ENCODE measurements at places on chromosomes 16 and 17.
A peak's percentile ranks its signal among the peaks of the same experiment; 100 is the strongest.

GRCh38 chr16:67641779-67642708 lies 2.9 kb upstream of the CARMIL2 start:
- DNase-seq: no peak

- DNase-seq: peak; percentile 23
These were observed 4.8 kb upstream of the MT2A start for GRCh38 chr16:56603589-56603988.

DNA sequence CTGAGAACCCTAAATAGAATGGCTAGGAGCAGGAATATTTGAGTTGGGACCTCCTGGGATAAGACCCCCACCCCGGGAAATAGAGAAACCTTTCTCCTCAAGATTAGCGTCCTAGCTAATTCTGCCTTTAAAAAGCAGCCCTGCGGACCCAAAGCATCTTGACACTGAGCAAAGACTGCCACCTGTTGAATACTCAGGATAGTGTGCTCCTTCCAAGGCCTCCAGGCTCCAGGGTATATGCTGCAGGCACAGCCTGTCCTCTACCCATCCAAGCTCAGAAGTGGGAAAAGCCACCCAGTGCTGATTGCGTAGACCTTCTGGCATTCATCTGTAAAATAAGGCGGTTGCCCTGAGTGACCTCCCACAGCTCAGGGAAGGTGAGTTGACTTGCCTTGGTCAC lies 456.2 kb upstream of the DYNLRB2 start:
- DNase-seq: peak; percentile 19

- DNase-seq: no peak
These were observed 1.1 kb downstream of the G6PC1 start for GRCh38 chr17:42901535-42902229.

DNA sequence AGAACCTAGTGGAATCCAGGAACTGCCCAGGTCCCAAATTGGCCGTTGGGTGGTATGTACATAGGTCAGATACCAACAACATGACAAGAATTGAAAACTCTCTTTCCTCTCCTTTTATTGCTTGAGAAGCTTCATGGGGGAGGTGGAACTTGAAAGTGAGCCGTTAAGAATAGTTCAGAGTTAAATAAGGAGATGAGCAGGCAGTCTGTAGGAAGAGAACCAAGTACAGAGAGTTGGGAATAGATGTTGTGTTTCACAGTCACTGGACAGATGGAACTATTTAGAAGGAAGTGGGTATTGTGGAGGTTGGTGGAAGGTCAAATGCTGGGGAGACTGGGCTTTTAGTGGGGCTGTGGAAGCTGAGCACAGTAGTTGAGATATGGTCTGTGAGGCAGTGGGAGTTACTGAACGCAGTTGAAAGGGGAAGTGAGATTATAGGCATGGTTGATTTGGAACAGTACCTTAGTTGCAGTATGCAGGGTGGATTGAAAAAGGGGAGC lies 26.4 kb downstream of the ARHGAP44 start:
- no peak for DNase-seq

GRCh38 chr17:3953542-3953941 lies 10.7 kb downstream of the ATP2A3 start:
- DNase-seq: no peak

- no peak for DNase-seq
These were observed 402.7 kb downstream of the SOX9 start for GRCh38 chr17:72523491-72523890.

- peak; percentile 49 for DNase-seq
These were observed 477 bp downstream of the CENPV start for GRCh38 chr17:16352667-16353316.

DNA sequence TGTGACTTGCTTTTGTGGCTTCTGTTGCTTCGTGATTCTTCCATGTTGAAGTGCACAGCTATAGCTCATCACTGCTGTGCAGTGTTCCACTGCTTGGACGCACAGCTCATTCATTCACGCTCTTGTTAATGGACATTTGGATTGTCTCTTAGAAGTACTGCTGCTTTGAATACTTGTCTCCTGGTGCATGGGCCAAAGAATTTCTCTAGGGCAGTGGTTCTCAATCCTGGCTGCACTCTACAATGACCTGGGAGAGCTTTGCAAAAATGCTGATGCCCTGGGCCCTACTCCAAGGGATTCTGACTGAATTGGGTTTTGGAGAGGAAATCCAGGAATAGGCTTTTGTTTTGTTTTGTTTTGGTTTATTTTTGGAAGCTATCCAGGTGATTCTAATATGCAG lies 20.0 kb downstream of the CCL17 start:
- DNase-seq: no peak

DNA sequence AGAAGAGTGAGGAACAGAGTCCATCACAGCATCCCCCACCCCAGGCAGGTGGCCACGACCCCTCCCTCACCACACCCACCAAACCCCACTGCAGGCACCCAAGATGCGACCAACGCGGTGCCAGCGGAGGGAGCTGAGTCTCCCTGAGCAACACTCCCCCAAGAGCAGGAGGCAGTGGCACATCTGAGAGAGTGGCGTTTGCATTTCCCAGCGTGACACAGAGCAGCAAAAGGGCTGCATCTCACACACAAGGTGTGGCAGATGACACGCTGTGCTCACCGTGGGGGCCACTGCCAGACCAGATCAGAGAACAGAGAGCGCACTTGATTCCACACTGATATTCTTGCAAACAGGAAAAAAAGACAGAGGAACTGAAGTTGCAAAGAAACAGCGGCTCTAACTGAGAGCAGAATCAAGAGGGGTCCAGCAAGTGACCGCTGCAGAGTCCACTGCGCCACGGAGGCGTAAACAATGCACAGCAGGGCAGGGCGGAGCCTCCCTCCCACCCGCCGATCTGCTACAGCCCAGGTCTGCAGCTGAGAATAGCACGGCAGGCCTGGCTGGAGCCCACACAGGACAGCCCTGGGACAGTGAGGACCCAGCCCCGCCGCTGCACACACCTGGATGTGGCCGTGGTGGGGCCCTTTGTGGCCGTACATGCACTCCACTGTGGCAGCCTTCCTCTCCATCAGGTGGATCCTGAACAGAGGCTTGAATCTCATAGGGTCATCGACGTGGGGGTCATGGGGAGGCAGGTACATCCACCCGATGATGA lies 26.0 kb upstream of the C16orf95 start:
- no peak for DNase-seq

- no peak for DNase-seq
These were observed 302.2 kb upstream of the SALL1 start for GRCh38 chr16:51453251-51453650.

DNA sequence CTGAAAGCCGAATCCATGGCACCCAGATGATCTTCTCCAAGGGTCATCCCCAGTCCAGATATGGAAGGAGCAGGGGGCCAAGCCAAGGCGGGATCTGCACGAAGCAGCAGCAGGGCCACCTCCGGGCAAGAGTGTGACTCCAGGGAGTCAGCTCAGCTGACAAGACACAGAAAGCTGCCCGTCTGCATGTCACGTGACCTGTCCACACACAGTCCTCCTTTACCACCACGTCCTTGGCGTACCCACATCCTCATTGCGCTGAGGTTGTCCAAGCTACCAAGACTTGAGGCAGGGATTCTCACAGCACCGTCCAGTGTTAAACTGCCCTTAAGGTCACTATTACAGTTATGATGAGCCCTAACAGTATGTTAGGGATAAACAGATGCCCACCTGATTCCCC lies 11.3 kb upstream of the CYTH1 start:
- DNase-seq: no peak

GRCh38 chr17:48868916-48869500 lies 23.6 kb upstream of the ATP5MC1 start:
- no peak for DNase-seq

DNA sequence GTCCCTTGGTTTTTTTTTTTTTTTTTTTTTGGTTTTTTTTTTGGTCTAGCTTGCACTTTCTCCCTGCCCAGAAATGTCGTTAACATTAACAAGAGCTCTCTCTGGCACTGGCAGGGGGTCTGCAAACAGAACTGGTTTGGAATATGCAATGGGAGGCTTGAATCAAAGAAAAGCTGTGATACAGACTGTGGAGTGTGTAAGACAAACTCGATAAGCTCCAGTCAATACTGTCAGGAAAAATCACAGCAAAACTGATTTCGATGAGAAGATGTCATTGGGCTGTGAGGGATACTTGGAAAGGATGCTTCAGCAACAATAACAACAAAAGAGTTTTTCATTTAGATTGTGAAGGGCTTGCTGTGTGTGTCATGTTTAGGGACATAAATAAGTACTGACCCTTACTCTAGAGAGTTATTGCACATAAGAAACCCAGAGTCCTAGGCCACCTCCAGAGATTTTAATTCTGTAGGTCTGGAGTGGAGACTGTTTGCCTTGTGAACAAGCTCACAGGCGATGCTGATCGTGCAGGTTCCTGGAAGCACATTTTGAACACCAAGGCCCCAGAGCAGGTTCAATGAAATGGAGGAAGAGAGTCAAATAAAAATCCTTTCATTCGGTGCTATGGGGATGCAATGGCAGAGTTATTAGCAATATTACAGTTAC lies 470.7 kb upstream of the RBFOX1 start:
- DNase-seq: no peak

GRCh38 chr16:80852261-80852872 lies 48.0 kb upstream of the CDYL2 start:
- peak; percentile 46 for DNase-seq

DNA sequence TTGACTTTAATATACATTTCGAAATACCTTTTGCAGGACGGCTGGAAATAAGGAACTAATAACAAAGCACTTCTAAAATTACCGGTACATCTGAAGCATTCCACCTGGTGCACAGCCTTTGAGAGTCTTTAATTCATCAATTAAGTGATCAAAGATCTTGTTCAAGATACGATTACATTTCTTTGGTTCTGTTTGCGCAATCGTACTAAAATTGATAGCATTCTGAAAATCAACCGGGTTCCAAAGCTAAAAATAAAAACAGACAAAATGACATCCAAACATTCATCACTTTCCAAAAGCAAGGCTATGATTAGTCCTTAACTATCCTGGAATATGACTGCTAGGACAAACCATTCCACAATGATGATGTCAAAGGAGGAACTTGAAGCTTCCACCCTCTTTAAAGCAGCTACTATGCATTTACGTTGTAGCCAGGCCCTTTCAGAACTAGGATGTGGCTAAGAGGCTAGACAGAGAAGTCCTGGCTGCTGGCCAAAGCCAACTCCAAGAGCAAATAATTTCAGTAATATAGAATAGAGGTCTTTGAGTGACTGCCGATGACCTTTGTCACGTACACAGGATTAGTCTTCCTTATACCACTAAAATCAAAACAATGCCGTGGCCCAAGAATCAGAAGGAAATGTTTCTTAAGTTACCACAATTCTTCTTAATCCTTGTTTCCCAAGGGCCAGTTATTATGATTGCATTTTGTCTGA lies 299.8 kb upstream of the PSMD7 start:
- no peak for DNase-seq

DNA sequence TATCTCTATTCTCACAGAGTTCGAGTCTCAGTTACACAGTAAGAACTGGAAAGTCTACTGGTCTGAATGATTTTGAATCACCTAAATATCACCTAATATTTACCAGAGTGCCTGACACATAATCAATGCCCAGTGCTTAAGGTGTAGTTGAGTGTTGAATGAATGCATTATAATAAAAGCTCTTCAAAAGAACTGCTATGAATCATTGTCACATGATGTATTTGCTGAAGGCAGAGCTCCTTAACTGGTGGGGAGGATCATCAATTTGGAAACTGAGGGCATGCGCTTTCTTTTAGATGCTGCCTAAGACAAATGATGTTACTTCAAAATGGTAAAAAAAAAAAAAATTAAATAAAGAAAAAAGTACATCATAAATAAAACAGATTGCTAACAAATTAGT lies 359.4 kb upstream of the KIF2B start:
- no peak for DNase-seq

- DNase-seq: no peak
These were observed 41.4 kb downstream of the ARHGAP27 start for GRCh38 chr17:45391291-45391690.

- no peak for DNase-seq
These were observed 116.3 kb downstream of the TANC2 start for GRCh38 chr17:63082273-63082861.
